Stimulated activated CD4-positive, alpha-beta T cell treated with anti-CD3 and anti-CD28 coated beads, Interleukin-1b, Interleukin-23, amount 100 ng/mL, for 4 hours (primary cell): ENCODE measurements at places on chromosomes 13 and 19.
A peak's percentile ranks its signal among the peaks of the same experiment; 100 is the strongest.

DNA sequence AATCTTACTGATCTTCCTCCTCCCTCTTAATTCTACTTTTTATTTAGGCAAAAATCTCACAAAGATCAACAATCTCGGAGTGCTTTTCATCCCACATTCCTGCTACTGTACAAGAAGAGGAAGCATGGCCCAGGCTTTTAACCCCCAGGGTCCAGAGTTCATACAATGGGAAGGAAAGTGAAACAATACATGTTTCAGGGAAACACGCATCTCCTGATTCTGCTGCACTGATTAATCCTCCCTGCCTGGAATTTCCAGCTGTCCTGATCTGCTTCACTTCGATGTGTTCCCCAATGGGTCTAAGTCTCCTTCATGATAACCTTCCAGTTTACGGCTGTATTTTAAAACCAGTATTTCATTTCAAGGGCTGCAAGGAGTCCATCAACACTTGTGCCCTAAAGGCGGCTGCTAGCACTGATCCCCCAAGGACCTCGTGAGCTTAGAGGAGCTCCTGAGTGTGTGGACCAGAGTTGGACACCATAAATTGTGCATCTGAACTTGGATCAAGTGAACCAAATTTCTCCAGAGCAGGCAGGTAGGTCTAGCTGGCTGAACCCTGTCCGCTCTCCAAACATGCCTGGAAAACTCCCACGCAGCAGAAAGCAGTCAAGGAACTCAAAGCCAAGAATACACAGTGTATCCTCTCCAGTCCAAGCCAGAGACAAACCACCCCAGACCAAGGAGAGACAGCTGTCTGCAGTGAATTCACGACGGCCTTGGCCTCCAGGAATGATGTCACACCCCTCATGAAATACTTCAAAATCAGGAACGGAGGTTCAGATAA is 44.3 kb downstream of the COL4A1 start:
- DNase-seq = no peak

- no peak for DNase-seq
These were observed 81.8 kb downstream of the GGACT start for GRCh38 chr13:100506600-100507422.

GRCh38 chr13:26929971-26930730 is 169.6 kb upstream of the GPR12 start:
- peak; percentile 69 for DNase-seq

GRCh38 chr19:4870025-4870700 is 2.7 kb upstream of the PLIN3 start:
- DNase-seq = no peak

- peak; percentile 80 for DNase-seq
These were observed 11.7 kb upstream of the ADGRE5 start for GRCh38 chr19:14369399-14370168.

DNA sequence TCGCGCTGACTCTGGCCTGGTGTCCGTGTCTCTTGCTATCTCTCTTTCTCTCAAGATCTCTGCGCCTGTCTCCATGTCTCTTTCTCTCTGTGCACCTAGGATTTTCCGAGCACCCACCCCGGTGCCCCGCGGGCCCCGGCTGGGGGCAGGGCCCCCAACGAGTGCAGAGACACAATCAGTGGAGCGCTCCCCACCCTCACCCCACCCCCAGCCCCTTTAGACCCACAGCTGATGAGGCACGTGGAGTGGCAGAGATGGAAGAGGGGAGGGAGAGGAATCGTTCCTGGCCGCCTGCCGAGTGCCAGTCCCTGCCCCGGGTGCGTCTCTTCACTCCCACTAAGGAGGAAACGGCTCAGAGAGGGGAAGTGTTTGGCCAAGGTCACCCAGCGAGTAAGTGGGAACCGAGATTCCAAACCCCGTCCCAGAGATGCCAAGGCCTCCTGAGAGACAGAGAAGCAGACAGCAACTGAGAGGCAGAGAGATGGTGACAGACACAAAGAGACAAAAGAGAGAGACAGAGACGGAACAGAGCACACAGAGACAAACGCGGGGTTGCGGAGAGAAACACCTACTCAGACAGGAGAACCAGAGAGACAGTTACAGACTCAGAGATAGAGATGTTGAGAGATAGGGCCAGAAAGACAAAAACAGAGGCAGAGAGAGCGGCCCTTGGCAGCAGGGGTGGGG is 626 bp upstream of the BCL3 start:
- DNase-seq = peak; percentile 14

DNA sequence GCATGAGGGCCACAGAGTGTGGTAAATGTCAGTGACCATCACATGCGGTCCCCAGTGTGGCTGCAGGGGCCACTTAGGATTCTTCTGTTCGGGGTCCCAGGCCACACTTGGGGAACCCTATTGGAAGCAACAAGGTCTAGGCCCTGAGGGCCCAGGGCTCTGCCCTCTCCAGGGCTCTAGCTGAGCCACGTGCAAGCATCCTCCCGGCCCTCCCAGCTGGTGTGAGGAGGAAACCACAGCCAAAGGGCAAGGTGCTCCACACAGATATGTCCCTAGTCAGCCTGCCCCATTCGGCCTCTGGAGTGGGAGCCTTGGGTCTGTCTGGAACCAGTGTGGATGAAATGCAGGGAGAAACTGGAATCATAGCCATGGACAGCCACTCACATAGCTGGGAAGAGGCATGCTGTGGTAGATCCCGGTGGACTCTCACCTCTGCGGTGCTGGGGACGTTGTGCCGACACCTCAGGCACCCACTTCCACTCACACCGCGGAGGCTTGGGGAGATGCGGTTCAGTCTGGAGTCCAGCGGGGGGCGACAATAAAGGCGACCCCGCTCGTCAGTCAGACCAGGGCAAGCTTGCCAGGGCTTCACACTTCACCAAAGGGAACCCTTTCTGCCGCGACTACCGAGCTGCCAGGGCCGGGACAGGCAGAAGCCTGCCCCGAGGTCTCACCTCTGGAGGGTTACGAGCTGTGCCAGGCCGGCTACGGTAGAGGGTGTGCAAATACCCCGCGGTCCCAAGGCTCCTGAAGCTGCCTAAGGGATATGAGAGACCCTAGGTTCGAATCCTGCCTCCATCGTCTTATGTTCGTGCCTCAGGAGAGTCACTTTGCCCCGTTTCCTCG is 4.3 kb upstream of the ZNF497 start:
- DNase-seq = no peak

DNA sequence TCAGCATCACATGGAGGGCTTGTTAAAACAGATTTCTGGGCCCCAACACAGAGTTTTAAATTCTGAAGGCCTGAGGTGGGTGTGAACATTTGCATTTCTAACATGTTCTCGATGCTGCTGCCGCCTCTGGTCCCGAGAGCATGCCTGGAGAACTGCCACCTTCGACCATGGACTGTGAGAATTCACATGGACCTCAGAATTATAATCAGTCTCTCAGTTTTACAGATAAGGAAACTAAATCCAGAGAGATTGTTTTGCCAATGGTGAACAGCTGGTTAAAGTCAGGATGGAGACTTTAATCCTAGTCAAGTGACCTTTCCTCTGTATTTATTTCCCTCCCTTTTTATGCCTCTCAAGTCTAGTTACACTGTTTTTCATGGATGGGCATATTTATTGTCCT is 14.7 kb downstream of the ALOX5AP start:
- DNase-seq = no peak

GRCh38 chr19:54188215-54188871 is 1.0 kb downstream of the MBOAT7 start:
- peak; percentile 51 for DNase-seq

DNA sequence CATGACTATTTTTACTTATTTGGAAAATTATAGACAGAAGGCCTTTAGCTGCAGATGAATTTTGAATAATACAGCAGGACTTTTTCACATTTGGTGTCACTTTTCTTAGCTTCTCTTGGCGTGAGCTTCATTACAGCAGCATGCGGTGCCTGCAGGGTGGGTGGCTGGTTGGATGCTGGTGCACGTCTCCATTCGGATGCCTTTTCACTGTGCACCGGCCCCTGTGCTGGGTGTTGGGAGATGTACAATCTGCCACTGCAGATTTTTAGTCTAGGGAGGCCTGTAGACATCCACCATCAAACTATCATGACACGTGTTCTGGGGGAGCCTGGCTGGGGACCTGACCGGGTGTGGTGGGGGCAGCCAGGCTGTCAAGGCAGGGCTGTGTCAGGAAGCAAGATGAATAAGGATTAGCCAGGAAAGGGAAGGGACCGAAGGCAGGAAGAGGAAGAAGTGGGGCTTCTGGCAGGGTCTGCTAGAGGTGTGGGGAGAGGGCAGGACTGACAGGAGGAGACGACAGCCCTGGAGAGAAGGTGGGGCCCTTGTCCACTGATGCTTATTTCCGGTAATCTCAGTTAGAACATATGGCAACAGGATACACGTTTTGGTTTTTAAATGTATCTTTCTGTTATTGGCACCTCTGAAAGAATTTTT is 88.8 kb downstream of the ARHGEF7 start:
- no peak for DNase-seq

- no peak for DNase-seq
These were observed 90.5 kb upstream of the ANKRD10 start for GRCh38 chr13:111005364-111005763.

DNA sequence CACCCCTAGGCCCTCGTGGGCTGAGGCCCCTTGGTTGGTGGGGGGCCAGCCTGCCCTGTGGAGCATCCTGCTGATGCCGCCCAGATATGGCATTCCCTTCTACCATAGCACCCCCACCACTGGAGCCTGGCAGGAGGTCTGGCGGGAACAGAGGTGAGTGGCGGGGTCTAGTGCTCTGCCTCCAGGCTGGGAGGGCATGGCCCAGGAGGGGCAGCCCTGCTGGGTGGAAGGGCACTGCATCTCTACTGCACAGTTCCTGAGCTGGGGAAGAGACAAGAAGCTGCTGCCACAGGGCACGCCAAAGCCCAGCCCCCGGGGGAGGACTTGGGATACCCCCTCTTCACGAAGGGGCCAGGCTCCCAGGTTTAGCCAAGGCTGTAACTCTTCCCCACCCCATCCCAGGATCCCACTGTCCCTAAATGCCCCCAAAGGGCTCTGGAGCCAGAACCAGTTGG is 2.4 kb upstream of the KMT2B start:
- no peak for DNase-seq

- DNase-seq = no peak
These were observed 1.6 kb upstream of the TNNI3 start for GRCh38 chr19:55158848-55159749.

DNA sequence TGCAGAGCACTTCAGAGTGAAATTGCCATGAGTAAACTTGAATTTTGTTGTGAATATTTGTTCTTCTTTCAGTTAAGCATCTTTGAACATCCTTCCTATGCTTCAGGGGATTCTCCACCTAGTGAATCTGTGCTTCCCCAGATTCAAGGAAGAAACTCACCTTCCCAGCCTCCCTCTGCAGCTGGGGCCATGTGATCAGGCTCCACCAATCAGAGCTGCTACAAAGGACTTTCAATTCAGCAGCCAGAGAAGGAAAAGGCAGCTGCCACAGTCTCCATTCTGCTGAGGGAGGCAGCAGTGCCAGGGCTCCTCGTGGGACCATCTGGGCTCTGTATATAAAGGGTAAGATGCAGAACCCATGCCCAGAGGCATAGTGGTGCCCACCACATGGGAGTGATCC is 89.7 kb upstream of the SIAH3 start:
- no peak for DNase-seq

DNA sequence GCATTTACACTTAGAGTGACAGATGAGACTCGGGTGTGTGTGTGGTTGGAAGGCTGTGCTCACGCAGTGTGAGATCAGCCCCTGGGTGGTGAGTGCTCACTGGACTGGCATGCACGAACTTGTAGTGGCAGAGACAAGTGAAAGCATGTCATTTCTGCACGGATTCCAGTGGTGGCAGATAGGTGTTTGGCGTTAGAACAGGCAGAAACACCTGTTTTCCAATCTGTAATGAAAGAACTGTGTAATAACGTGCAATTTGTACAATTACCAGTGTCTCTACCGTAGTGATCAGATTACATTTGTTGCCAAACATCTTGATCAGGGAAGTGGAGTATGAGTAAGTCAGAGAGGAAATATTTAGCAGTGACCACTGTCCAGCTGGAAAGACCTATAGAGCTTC is 8.2 kb downstream of the LAMP1 start:
- no peak for DNase-seq

DNA sequence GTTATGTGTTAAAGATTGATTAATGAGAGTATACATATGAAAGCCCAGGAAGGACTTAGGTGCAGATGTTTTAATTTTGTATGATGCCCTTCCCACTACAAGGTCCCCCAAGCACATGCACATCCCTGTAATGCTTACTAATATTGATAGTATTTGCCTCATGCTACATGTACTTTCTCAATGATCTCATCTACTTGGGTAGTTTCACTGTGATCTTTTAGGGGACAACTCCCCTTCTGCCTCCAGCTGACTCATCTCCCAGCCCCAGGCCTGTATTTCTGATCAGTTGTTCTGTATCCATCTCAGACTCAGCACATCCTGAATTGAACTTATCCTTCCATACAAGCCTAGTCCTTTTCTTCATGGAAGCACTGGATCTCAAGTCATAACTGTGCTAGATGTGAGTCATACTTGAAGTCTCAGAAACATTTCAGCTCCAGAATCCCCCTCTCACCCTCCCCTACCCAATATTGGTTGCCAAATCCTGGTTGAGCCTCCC is 49.4 kb upstream of the INTS6 start:
- DNase-seq = no peak

GRCh38 chr19:5809053-5809452 is 4.2 kb downstream of the NRTN start:
- DNase-seq = no peak

DNA sequence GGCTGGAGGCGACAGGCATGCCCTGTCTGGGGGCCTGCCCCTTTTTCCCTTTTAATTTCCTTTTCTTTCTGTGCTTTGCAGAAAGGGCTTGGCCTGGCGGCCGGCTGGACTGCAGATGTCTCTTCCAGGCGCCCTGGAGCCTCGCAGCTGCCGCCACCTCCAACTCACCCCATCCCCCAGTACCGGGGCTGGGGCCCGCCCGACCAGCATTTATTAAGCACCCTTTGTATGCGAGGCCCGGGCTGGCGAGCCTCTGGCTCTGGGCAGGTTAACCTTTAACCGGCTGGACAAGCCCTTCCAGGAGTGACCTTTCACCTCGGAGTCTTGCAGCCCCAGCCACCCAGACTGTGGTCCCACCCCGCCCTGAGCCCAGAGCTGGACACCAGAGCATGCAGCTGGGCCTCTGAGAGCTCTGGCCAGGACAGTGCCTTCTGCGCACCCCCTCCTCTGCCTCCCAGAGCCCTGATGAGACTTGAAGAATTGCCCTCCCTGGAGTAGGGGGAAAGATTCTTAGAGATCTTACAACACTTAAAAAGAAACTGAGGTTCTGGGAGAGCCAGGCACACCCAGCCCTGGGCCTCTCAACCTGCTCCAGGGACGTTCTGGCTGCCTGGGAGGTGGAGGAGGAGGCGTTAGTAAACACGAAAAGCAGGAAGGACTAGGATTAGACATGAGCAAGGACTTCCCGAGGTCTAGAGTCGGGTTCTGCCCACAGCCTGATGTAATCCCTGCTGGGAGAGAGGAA is 1.1 kb upstream of the NR2F6 start:
- no peak for DNase-seq

GRCh38 chr13:54361460-54361859 is 1332.8 kb downstream of the OLFM4 start:
- no peak for DNase-seq

DNA sequence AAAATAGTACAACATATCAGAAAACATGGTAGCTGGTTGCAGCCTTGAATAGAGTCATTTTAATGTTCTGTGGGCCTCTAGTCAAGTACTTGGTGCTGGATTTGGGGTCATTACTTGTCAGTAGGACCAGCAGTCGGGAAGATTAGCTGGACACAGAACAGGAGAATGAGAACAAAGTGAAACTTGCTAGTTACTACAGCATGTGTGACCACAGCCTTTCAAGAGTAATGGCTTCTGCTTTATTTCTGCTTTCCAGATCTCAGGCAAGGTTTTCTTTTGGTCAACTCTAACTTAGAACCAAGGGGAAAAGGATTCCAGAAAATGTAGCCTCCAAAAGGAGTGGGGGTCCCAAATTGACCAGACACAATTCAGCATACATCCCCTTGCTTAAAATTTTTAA is 17.1 kb upstream of the VWA8 start:
- DNase-seq = no peak

GRCh38 chr19:39474139-39474620 is 6.5 kb upstream of the TIMM50 start:
- peak; percentile 77 for DNase-seq
